Naive thymus-derived CD8-positive, alpha-beta T cell (primary cell): ENCODE measurements at places on chromosomes 16 and 17. TPM values are rescaled to one million over a fixed set of nuclear protein-coding genes. Genes with fewer than 3 reads are reported as not detected.

Gene DNAI2
- polyA plus RNA-seq: 0.28 TPM

Gene MEIOB
- not detected for polyA plus RNA-seq

Gene SERPINF2
- 0.10 TPM for polyA plus RNA-seq

Gene WFDC1
- not detected for polyA plus RNA-seq

Gene DRC3
- polyA plus RNA-seq: 0.91 TPM

Gene TTLL6
- polyA plus RNA-seq: not detected
